BE2C (cell line): ENCODE measurements at places on chromosomes 2 and 18.

GRCh38 chr18:35491700-35492077 lies 6.1 kb downstream of the INO80C start:
- DNase-seq: no peak

DNA sequence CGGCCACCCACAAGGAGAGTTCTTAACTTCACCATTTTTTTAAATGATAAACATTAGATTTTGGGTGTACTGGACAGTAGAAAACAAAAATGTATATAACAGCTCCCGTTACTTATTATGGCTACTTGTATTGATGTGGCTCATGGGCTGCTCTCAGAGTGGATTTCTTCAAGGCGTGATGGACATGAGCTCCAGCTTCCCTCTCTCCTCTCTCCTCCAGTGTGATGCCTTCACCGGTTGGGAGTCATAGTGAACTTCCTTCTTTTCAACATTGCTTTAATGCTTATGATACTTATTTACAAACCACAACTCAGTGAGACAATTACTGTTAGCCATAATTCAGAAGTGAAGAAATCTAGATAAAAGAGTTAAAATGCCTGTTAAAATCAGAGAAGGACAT lies 515.2 kb downstream of the RNF144A start:
- DNase-seq: no peak

GRCh38 chr2:97662895-97663625 lies 784 bp downstream of the ACTR1B start:
- peak; percentile 61 for DNase-seq

DNA sequence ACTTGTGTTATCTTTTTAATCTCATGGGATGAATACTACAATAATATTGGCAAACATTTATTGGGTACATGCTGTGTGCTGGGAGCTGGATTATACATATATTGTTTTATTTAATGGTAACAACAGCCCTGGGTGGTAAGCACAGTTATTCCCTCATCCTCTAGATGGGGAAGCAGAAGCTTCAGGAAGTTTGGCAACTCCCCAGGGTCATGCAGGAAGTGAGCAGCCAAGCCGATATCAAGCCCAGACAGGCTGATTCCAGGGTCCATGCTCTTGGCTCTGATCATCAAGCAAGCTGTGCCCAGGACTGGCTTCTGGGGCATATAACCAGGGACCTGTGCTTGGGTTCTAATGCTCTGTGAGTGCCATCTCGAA lies 155.8 kb downstream of the ZNF516 start:
- no peak for DNase-seq

- DNase-seq: no peak
Measured at GRCh38 chr2:118635891-118636290, 211.6 kb downstream of the EN1 start.

DNA sequence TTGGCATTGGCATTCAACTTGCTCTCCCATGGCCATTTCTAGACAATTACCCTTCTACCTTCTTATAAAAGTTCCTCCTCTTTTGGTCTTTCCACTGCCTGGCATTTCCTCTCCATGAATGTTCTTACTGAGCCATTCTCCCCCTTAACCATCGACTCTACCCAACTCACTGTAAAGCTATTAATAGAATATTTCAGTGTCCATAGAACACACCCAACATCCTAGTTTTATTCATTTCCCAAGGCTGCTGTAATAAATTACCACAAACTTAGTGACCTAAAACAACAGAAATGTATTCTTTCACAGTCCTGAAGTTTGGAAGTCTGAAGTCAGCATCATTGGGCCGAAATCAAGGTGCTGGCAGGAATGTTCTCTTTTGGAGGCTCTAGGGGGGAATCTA lies 170.0 kb upstream of the ATP5MC3 start:
- no peak for DNase-seq

- no peak for DNase-seq
Measured at GRCh38 chr2:132424526-132425121, 8.0 kb downstream of the GPR39 start.

DNA sequence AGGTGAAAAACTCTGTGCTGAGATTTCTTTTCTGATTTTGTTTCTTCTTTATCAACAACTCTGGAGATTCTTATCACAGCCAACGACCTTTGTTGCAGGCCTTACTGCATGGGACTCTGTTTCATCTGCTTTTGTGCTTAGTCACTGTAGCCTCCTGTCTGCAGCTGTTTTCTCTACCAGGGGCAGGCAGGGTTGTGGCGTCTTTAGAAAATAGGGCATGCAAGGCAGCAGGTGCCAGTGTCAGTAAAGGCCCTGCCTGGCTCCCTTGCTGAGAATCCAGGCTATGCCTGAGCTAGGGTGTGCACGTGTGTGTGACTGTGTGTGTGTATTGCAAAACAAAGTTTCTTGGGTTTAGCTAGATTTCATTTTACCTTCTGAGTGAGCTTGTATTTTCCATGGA lies 14.6 kb upstream of the SLC9A2 start:
- no peak for DNase-seq

GRCh38 chr2:110101280-110101844 lies 14.3 kb downstream of the MALL start:
- DNase-seq: peak; percentile 50

- peak; percentile 68 for DNase-seq
Measured at GRCh38 chr2:27303093-27304025, 4.9 kb downstream of the UCN start.

- DNase-seq: no peak
Measured at GRCh38 chr2:58051445-58051844, 4.8 kb downstream of the VRK2 start.

GRCh38 chr2:63881205-63881604 lies 39.5 kb downstream of the UGP2 start:
- DNase-seq: no peak
